NCI-H2029 treated with DMSO at 0.1 percent for 48 hours (cell line): ENCODE measurements at places on chromosomes 3 and 15.

DNA sequence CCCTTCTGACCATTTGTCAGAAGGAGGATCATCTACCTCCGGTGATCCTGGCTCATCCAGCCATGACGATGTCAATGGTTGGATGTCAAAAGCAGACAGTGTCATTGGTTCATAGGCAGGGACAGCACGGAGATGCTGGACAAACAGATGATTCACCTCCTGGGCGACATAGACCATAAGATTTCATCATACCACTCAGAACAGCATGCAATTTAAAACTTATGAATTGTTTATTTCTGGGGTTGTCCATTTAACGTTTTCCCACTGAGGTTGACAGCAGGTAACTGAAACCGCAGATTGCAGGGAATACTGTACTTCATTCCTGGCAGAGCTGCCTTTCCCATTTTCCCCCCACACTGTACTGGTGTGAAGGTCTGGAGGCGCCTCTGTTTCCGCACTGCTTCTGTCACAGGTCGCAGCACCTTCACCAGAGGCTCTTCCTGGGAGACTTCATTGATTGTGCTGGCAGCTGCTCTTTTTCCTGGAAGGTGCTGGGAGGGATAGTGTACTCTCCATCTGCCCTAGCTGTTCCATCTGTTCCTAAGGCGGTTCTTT, 32.5 kb upstream of the TMOD3 start:
- no peak for DNase-seq

- no peak for DNase-seq
Observed at GRCh38 chr3:63609408-63609807, 43.1 kb upstream of the SNTN start.

DNA sequence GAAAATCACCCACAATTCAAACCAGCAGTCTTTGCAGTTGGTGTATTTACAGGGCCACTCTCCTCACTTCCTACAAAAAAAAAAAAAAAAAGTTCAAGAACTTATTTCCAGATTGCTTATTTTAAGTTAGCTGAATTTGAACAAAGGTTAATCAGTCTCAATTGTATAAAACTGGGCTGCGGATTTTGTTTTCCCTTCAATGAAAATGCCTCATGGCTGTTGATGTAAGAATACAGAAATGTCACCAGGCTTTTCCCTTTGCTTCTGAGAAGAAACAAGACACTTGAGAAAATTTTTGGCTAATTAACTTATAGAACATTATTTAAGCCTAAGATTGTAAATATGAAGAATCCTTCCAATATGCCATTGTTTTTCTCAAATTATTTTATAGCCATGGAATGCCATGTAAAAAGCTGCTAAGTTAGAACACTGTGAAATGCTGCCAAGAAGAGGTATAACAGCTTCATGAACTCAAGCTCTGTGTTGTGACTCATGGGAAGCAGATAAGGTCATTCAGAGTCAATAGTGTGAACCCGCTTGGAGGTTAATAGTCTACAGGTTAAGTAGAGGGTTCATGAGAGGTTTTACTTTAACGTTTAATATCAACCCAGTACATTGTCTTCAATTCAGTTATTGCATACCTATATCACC, 84.3 kb upstream of the ABI3BP start:
- DNase-seq = no peak

DNA sequence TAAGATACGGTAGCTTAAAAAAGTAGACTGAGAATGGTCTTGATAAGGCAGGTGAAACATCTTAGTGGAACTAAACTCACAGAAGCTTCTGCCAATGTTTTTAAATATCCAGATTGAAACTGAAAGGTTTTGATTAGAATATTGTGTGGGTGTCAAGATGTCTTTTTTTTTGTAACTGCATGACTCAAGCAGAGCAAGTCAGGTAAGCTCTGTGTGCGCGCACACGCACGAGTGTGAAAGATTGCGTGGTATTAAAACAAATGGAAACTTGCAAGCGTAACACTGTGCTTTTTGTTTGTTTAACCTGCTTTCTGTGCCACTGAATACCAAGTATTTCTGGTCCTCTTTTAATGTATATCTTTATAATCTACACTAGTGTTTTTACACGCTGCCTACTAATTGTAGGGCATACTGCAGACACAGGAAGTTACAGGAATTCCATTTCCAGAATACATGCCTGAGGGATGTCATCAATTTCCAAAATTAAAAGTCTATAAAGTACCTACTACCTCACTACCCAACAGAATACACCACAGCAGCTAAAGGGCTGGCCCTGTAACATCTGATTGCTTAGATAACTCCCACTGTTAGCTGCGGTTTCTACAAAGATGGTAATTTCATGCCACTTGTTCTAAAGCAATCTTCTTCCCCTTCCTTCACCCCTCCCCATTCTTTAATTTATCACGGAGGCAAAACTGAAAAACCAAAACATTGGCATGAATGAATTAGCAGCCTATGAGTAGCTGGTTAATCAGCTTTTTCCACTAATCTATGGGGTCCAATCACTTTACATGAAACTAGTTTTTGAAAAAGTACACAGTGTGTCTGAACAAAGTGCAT, 472.8 kb downstream of the SHQ1 start:
- DNase-seq = no peak

DNA sequence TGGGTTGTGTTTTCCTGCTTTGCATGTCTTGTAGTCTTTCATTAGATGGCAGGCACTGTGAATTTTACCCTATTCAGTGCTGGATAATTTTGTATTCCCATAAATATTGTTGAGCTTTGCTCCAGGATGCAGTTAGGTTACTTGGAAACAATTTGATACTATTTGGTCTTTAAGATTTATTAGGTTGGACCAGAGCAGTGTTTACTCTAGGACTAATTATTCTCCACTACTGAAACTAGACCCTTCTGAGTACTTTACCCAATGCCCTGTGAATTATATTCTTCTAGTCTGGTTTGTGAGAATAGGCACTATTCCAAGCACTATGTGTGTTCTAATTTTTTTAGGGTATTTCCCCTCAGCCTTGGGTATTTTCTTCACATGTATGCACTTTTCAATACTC, 37.8 kb upstream of the TASOR start:
- no peak for DNase-seq

DNA sequence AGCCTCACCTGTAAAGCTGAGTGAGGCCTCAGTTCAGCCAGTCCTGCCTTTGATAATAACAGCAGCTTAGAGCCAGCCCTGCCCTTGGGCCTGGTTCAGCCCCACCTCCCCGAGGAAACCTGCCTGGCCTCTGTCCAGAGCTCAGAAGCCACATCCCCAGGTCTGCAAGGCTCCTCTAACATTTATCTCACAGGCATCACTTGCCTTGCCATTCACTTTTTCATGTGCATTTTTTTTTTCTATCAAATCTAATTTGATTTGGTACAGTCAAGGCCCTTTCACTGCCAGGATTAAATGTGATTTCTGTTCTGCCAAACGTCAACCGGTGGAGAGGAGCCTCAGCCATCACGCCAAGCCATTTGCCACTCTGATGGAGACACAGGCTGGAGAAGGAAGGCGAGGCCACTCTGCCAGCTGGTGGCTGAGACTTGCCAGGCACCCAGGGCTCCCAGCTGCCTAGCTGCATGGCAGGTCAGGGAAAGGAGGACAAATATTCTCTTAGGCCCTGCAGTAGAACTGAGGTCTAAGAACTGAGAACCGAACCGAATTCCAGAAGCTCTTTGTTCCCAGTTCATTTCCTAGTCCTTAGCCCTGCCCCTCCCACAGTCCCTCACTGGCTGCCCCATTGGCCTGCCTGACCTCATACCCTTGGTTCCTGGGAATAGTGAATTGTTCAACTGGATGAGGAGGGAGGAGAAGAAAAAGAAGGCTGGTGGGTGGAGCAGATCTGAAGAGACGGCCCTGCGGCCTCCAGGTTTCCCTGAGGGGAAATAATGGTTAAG, 76.4 kb downstream of the SPSB4 start:
- DNase-seq = no peak

DNA sequence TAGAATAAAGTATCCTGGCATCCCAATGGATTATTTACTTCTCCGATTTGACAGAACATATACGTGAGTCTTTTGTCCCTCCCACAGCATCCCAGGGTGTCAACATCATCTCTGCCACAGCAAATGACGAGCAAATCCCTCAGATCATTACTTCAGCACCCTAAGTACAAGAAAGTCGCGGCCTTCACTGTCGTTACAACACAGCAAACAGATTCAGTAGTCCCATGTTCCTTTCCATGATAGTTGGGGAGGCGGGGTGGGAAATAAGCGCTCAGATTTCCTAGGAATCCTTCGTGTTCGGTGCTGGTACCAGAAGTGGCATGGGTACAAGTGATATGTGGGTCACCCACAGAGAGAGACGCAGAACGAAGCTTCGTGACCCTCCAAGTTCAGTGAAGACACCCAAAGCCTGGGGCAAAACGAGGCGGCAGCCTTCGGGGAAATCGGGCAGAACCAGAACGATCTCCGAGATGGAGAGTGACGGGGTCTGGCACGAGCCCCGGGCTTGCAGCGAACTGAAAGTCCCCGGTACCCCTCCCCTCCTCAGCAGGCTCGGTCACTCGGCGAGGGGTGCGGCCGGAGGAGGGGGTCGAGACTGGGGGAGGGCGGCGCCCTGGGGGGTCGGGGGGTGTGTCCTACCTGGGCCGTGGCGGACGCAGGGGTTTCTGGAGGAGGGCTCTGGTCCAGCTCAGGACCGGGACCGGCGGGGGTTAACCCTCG, 619 bp downstream of the TTBK2 start:
- no peak for DNase-seq

DNA sequence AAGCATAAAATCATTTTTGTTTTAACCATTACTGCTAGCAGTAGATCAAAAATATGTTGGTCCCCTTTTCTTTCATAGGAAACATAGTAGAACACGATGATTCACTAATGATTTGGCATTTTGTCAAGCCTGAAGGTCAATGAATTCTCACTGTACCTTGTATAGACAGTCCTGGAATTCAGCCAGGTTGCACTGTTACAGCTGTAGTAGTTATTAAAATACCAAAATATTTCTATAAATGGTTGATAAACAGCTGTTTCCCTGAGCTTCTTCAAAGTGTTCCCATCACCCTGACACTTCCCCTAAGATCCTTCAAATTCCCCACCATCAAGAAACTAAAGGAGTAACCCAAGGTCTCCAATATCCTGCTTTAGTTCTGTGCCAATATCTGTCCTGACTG, 200.9 kb downstream of the ATP8B4 start:
- DNase-seq = no peak
